ENCODE measurements at places on chromosomes 4 and X.

DNA sequence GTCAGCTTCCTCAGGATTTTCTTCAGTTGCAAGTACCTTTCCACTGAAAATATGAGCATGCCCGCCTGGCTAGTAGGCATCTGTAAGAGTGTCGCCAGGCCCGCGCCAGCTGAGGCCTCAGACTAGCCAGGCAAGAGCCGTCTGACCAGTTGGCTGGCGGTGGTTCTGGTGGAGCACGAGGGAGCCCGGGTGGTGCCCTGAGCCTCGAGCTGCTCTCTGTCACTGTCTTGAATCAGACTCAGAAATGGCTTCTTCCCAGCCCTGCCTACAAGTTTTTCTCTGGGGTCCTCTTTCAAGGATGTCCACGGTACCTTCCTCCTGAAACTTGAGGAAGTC lies 11.9 kb downstream of the GRPEL1 start:
- no peak for DNase-seq

- no peak for DNase-seq
Observed at GRCh38 chr4:5635826-5636195, 72.5 kb downstream of the EVC2 start.

DNA sequence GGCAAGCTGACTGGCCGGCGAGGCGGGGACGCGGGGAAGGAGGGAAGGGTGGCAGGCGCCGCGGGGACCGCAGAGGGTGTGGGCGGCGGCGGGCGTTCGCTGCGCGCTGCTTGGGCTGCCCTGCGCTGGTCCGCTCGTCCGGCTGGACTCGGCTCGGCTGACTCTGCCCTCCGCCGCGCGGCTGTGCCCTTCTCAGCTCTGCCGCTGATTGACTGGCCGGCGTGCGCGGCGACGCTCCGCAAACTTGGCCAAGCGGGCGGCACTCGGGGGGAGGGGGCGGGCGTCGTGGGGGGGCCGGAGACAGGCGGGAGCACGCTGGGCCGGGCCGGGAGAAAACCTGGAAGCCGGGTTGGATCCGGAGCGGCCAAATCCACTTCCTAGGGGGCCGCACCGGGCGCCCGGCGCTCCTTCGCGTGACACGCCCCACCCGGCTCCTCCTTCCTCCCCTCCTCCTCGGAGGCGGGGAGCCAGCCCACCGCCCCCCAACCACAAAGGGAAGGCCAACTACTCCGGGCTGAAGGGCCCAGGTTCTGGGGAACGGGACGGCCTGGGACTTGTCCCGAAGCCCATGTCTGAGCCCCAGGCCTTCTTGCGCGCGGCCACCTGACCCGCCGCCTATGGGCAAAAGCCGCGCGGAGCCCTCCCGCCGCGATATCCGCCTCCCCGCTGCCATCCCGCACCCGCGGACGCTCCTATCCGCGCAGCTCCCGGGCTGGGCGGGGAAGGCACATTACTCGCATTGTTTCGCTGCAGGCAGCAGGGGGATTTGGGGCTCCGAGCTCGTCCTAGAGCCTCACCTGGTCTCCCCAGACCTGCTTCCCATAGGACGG lies at the start of gene GPC4:
Gene GPC4 (minus strand): TSS at position 214 of the 830 bp plus-strand sequence. CDS start 524 bp downstream, outside the sequence.
- DNase-seq: no peak

DNA sequence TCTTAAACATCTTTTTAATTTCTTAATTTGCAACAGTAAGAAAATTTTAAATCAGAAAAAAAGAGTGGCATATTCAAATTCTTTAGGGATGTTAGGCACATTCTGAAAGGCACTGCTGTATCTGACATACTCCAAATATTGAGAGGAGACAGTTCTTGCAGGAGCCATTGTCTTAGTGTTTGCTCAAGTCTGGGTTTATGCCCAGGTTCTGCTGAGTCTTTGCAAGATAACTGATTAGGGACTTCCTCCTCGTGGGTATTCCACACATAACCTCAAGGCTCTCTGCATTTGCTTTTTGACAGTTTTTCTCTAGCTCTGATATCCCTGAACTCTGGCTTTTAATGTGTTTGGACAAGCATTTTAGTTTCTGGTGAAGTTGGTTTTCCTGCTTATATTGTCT lies 52.6 kb downstream of the RPS3A start:
- DNase-seq: no peak

DNA sequence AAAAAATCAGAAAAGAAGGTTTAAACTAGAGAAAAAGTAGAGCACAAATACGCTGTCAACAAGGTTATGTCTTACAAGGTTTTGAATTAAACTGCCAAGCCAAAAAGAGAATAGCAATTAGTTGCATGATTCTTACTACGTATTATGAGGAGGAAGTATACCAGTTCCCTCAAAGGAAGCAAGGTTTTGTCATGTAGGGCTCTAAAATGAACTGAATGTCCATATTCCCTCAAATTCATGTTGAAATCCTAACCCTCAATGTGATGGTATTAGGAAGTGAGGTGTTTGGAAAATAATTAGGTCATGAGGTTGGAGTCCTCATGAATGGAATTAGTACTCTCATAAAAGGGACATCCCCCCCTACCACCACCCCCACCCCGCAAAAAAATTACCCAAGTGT lies 201.0 kb downstream of the FBXW7 start:
- no peak for DNase-seq

GRCh38 chrX:143581240-143581639 lies 54.7 kb downstream of the SLITRK4 start:
- DNase-seq: no peak
